ENCODE measurements at places on chromosomes 7 and 10.

DNA sequence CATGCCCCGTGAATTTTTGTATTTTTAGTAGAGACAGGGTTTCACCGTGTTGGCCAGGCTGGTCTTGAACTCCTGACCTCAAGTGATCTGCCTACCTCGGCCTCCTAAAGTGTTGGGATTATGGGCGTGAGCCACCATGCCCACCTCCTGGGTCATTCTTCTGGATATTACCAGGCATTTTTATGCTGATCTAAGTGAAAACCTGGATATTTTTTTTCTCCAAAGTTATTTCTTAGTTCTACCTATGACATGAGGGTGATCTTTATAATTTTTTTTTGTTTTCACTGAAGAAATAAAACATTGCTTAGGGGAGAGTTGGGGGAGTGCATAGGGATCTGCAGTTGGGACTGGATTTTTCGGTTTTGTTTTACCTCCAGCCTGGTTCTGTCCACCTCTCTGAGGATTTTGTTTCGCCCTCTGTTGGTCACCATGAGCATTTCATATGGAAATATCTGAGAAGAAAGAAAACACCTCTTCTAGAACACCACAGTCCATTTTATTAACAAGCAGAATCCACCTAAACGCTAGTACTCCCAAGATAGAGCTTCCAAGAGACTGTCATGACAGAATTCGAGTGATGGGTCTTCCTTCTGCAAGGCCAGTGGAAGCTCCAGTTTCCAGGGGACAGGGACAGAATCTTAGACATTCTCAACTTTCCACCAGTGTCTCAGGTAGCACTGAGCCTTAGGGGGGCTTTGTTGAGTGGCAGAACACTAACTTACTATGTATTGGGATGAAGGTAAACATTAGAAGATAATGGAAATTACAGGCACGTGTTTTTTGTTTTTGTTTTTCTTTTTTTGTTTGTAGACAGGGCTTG is 33.4 kb upstream of the AFAP1L2 start:
- peak; percentile 39 for DNase-seq

DNA sequence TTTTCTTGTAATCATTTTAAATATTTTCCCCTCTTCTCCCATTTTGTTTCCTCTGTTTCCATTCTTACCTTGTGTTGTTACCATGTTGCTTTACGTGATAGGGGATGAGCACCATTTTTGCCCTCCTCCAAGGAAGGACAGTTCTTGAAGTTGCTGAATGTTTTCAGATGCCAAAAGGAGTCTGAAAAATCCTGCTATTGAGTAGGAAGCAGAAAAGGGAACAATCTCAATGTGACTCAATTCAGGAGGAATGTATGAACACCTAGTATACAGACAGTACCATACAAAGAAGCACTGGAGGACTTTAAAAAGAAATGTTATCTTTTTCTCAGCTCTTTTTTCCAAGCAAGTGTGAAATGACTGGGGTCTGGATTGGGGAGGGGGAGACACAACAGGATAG is 5.1 kb upstream of the NAMPT start:
- no peak for DNase-seq

DNA sequence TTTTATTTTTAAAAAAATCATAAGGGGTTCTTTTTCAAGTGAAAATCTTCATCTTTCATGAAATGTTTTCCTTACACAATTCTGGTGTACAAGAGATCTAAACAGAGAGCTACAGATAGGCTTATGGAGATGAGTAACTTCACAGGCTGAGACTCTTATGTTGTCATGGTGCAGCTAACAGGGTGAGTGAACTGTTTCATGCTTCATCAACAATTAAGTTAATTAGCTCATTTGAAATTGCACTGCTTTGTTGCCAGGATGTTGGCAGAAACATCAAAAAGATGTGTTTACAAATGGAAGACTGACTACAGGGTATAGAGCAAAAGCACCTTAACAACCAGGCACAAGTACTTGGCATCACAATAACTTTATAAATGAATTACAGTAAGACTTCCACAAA is 230.8 kb downstream of the FOXP2 start:
- DNase-seq: no peak

- no peak for DNase-seq
Measured at GRCh38 chr10:3469639-3470020, 297.0 kb upstream of the PITRM1 start.

- DNase-seq: no peak
Measured at GRCh38 chr7:30924624-30925023, 13.0 kb downstream of the AQP1 start.

DNA sequence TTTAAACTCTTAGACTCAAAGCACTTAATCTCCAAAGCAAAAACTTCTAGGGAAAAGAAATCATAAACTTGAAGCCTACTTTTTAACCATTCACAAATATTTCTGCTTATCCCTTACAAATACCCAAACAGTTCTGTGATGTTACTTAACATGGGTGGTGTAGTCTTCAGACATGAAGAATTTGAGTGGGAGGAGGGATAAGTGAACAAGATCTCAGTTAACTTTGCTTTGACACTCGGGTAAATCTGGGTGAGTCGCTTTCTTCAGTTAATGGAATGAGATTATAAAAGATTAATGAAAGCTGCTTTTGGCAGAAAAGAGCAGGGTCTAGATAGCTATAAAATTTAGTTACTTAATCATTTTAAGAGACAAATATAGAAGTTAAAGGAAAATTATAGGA is 47.5 kb downstream of the RNF133 start:
- DNase-seq: no peak

- DNase-seq: no peak
Measured at GRCh38 chr10:71063401-71063800, 149.0 kb upstream of the UNC5B start.
